ENCODE measurements at places on chromosomes 6 and 20.

DNA sequence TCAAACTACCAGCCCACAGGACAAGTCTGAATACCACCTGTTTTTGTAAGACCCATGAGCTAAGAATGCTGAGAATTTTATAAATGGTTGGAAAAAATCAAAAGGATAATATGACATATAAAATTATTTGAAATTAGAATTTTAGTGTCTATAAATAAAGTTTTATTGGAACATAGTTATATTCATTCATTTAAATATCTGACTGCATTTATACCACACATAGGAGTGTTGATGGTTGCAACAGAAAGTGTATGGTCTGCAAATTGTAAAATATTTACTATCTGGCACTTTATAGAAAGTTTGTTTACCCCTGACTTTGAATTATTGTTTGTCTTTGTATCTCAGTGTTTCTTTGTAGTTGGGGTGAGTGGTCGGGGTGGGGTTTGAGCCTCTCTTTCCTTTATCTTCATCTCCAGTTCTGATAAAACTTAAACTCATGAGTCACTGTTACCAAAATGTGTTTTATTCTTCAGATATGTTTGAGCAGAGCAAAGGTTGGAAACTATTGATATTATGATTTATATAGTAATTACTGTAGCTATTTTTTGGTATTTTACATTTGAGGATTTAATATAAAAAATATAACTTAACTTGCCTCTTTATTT lies 55.5 kb downstream of the CD2AP start:
- no peak for DNase-seq

GRCh38 chr20:63703976-63704748 lies 3.6 kb downstream of the ARFRP1 start:
- no peak for DNase-seq

- no peak for DNase-seq
Observed at GRCh38 chr6:13348334-13349113, 20.2 kb upstream of the TBC1D7 start.

DNA sequence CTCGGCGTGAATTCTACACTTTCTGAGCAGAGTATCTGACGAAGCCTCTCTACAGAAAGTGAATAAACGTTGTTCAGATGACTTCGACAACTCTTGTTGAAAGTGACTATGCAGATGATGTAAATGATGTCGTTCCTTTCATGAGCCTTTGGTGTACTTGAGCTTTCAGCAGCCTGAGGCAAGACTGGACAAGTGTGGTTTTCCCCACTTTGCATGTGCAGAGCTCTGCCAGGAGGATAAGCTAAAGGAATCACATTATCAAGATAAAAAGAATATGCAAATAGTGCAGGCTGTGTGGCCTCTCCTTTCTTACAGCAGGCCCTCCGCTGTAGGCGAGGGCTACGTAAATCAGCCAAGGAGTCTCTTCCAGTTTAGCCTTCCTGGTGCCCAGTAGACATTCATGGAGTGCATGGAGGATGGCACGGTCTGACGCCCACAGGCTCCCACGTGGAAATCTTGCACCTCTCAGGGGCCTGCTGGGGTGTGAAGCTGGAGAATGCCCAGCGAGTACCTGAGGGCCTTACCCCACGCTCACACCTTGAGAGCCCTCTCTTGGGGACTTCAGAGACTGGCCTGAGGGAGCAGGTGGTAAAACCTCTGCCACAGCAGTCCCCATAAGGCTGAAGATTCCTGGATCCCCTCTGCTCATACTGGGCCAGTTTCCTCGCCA lies 54.9 kb downstream of the RPP40 start:
- no peak for DNase-seq

DNA sequence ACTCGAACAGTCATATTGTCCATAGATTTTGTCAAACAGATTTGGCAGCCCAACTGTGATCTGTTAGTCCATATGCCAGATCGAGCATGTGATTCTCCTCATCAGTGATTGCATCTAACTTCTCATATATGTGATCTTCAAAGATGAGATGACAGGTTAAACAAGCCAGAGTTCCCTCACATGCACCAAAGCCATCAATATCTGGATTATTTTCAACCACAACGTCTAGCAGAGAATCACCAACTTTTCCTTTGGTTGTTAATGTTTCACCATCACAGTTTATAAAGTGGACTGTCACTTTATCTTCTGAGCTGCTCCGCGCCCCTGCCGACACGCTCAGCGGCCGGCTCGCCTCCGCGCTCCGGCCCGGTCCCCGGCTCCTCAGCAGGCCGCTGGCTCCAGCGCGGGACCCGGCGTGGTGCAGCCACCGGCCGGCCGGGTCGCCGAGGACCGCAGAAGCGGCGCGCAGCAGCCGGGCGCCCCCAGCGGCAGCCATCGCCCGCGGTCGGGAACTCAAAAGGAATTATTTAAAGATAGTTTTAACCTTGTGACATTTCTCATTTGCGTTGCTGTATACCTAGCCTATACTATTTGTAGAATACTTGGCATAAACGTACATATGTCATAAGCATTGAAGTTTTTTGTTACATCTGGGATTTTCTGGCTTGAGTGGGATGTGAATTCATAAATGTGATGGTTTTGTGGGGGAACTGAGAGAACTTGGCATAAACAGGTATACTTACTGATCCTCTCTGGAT lies 40.1 kb upstream of the DYNLRB1 start:
- peak; percentile 13 for DNase-seq

DNA sequence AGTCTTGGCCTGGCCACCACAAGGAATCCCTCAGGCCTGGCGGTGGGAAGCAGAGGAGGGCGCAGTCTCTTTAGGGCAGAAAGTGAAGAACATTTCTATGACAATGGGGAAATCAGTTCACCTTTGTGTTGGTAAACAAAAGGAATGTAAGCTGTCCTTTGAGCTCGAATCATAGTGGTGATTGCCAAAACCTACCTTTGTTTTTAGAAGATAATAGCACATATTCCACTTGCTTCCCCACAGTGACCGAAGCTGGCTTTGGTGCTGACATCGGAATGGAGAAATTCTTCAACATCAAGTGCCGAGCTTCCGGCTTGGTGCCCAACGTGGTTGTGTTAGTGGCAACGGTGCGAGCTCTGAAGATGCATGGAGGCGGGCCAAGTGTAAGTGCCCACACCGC lies 144.1 kb downstream of the MTHFD1L start:
- no peak for DNase-seq

DNA sequence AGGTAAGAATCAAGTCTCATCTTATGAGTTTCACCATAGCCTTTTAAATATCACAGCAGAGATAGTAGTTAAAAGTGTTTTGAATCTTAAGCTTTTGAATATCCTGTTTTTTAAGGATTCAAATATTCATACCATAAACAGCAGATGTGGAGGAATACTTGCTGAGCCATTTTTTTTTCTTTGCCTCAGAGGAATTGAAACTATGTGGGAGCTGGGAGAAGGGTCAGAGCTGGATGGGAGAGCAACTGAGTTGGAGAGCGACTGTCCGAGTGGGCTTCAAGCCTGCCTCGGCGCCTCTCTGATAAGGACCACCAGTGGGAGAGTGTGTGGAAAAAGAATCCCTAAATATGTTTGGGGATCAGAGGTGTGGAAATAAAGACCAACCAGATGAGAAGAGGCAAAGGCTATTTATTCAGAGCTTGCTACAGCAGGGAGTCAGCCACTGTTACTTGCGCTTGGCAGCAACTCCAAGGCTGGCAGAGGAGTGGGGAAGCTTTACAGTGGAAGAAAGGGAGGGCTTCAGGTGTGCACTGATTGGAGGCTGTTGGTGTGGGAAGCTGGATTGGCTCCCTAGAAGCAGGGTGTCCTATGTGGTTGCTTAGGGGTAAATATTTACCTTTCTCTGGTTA lies 34.3 kb upstream of the MCUR1 start:
- DNase-seq, result no peak

DNA sequence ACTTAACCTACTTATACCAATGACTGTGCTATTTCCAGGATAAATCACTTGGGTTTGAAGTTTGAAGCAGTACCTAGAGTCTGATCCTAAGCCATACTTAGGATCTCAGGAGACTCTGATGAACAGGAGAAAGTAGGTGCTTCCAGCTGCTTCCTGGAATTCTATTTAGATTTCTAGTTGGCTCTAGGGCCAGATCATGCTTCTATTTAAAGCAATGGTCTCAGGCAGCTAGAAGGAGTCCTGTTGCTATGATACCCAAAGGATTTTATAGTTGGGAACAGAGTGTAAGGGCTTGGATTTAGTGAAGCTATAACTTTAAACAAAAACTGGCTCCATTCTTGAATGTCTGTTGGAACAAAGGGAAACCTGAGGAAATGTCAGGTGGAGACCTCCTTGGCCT lies 52.4 kb upstream of the TINAG start:
- DNase-seq, result peak; percentile 36

DNA sequence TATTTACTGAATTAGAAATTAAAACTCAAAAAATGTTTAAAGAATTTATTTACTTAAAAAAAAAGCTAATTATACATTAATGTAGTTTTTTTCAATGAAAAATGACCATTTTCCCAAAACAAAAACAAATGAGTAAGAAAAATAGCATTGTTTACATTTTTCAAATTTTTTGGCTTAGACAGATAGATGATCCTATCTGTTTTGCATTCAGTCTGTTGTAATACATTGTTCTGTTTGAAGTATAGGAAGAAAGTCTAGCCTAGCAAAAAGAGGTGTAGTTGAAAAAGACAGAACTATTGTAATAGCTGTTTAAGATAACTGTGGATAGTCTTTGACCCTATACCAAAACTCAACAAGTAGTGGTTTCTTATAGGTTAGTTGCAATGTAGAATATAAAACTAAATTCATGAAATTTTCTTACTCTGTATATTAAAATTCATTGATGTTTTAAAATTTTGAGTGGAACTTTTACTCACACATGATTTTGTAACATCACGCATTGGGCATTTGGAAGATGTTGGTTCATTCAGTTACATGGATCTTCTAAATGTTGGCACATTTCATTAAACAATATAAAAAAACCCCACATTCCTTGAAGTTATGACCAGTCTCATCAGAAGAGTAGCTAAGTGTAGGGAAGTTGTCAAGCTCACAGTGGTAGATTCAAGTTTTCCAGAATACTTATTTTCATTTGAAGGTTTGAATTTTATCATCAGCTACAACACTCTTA lies 62.0 kb downstream of the KCNS1 start:
- no peak for DNase-seq

DNA sequence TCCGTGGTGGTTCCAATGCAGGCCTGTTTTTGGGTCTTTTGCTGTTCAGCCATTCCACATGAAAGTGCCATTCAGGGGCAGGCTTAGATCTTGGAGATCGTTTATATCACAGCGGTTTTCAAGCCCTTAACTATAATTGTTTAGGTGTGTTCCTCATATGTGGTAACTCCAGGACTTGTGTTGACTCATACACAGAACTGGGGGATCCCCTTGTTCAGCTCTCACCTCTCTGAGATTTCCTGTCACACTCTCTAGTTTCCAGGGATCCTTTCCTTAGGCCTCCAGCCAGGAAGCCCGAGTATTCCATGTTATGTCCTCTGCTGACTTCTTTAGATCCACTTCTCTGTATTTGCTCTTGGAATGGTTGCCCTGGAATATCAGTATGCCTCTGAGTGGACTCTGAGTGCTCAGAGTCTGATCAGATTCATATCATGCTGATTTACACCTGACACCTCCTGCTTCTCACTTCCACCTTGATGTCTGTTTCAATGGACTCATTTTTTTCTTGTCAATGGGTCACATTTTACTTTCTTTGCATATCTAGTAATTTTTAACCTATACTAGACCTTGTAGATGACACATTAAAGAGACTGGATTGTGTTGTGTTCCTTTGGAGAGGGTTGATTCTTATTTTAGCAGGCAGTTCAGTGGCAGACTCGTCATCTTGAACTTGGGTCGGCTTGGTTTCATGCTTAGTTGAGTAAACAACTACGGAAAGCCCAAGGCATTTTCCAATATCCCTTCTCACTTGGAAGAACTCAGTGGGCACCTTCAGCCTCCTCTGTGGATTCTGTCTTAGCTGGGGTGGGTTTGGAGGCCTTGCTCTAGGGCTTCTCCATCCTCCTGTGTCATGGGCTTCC lies 13.1 kb downstream of the NTSR1 start:
- DNase-seq, result no peak

DNA sequence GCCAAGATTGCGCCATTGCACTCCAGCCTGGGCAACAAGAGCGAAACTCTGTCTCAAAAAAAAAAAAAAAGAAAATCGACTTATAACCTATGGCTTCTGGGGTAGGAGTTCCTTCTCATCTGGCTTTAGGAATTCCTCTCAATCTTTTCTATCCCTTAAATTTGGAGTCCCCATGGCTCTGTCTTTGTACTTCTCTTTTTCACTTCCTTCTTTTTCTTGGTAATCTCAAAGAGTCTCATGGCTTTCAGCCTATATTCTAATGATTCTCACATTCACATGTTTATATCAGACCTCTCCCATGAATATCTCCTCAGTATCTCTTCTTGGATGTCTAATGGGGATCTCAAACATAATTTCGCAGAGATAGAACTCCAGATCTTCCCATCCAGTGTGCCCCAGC lies 42.8 kb upstream of the RALGAPA2 start:
- DNase-seq, result no peak

- DNase-seq, result no peak
Observed at GRCh38 chr20:37243076-37243936, 18.3 kb downstream of the GHRH start.

GRCh38 chr6:99364026-99364425 lies 14.6 kb upstream of the FAXC start:
- DNase-seq, result no peak
